ENCODE measurements at places on chromosomes 1 and 21. TPM values are rescaled to one million over a fixed set of nuclear protein-coding genes. Genes with fewer than 3 reads are reported as not detected.

C1orf226 gene
- 0.05 TPM for total RNA-seq

CLCA4 gene
- total RNA-seq = not detected

FNDC7 gene
- total RNA-seq = 0.05 TPM

GRIK1 gene
- not detected for total RNA-seq

OR2L2 gene
- 0.05 TPM for total RNA-seq

CACNA1E gene
- not detected for total RNA-seq

VSIG8 gene
- not detected for total RNA-seq

OVAAL gene
- not detected for total RNA-seq

RNU1-4 gene
- total RNA-seq = 2,369 TPM

GRCh38 chr1:9670085-9670484 lies 18.6 kb downstream of the PIK3CD start:
- DNase-seq = no peak

DNA sequence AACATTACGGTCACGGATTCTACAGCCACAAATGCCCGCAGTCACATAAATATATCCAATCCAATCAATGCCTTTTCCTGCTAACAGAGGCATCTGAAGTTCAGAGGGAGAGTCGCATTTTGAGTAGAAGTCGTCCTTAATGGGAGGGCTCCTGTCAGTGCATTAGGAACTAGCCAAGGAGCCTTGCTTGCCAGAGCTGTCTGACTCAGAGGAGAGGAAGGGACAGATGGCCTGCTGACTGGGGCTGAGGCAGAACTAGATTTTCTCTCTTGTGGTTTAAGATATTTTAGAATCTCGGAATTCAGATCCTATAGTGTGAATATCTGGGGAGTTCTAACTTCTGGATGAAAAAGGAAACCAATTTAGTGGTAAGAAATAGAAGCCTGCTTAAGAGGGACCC lies 10.6 kb downstream of the XKR8 start:
- no peak for DNase-seq

- no peak for DNase-seq
Observed at GRCh38 chr1:119340861-119341261, 27.7 kb upstream of the HAO2 start.

GRCh38 chr1:20348326-20348915 lies 57.7 kb downstream of the VWA5B1 start:
- no peak for DNase-seq

DNA sequence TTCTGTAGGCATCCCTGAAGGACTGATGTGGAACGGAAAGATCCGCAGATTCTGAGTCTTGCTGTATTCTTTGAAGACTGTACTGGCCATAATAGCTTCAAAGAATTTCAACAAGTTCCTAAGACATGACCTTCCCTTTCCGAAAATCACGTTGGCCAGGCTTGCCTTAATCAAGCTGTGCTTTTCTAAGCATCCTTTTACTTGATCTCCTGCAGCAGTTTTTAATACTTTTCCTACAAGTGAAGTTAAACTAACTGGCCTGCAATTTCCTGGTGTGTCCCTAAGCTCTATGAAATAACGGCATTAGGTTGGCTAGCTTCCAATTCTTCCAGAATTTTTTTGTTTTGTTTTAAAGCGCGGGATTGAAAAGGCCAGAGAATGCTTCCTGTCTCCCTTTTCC lies 40.3 kb downstream of the SPAG17 start:
- no peak for DNase-seq

DNA sequence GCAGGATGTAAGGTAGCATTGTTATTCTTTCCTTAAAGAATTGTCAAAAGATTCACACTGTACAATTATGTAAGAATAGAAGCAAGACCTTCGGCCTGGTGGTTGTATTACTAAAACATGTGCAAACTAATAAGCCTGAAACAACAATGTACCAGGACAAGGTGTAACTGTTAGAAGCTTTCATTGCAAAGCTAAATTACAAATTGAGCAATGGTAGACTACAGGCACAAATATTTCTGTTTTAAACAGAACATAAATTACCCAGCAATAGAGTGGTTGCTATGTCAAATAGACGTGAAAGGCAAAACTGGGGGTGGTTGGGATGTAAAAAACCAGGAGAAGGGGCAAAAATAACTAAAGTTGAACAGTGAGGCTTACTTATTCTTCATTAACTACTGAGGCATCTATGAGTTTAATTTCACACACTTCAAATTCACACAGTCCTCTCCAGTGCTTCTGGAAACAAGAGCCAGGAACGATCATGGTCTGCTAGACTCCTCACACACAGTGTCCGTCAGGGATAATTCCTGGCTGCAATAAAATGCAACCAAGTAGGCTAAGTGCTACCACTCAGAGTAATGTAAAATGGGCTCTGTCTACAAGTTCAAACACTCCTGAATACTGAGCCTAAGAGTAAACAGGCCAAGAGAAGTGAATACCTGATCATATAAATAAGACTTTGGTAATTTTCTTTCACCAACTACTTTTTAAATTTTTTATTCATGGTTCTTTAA lies 39.3 kb upstream of the C1orf198 start:
- DNase-seq = no peak

DNA sequence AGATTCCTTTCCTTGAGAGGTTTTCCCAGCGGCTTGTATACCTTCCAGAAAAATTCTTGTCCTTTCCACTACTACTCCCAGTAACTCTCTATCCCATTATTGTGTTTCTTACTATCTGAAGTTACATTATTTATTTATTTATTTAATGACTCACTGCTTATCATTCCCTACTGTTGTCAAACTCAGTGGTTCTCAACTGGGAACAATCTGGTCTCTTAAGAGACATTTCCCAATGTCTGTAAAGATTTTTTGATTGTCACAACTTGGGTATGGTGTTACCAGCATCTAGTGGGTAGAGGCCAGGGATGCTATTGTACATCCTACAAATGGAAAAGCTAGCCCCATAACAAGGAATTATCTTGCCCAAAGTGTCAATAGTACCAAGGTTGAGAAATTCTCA lies 771.5 kb upstream of the ADGRL2 start:
- DNase-seq = no peak

DNA sequence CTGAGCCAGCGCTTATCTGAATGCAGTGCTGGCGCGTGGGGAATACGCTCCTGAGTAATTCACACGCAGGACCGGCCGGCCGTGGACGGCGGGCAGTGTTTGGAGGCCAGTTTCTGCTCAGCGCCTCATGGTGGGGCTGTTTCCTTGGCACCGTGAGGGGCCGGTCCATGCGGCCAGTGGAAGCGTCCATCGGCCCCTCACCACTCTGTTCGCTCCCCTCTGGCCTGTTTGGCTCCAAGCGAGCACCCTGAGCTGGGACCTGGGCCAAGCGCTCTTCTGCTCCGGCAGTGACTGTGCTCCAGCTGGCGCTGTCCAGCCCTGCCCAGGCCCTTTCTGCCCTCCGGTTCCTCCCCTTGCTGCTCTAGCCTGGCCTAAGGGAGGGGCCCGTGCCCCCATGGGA lies 16.3 kb upstream of the PLCH2 start:
- no peak for DNase-seq

- no peak for DNase-seq
Observed at GRCh38 chr1:51962486-51963356, 27.8 kb downstream of the RAB3B start.

DNA sequence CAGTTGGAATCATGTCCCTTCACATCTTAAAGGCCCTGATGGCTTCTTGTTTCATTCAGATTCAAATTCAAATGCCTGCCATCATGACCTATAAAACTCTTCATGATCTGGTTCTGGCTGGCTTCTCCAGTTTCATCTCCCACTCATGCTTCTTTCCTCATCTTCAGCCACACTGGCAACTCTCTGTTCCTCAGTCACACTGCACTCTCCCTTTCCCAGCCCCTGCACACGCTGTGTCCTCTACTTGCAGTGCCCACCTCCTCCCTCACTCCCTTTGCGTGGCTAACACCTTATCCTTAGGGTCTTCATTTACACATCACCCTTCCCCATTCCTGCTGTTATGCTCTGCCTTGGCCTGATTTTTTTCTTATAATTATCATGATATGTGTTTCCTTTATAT lies 120.6 kb upstream of the LMO4 start:
- DNase-seq = no peak

DNA sequence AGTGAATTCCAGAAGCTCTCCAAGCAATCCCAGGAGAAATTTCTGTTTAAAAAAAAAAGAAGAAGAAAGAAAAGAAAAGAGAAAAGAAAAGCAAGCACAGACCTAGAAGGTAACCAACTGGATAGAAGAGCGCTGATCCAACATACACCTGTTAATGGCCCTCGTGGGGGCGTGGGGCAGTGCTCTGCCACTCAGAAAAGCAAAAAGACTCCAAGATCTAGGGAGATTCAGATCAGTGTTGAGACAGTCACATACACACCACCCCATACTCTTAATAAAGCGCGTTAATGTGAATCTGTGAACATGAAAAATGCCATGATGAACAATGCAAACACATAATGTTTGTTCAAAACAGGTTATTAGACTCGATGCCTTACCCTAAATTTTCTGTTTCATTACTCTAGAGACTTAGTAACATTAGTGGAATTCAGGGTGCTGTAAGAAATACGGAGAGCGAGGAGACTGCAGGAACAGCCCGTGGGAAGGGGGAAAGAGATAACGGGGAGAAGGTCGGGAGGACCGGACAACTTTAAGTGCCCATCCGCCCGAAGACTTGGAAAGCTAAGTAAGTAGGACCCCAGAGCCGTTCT lies 406 bp downstream of the NME7 start:
- no peak for DNase-seq

DNA sequence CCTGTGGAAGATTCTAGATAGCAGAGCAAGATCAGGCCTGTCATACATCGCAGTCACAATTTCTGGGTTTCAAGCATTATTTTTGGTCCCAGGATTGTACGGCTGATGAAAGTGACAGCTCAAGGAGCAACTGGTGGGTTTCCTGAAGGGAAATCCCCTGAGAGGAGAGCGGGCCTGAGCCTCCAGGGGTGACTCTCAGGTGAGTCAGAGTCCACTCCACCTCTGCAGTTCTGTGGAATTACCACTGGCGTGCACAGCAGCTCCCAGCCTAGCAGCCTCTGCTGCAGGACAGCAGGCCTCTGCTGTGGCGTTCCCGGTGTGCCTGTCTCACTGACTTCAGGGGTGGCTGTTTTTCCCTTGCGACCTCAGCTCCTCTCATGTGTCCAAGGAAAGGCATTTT lies 24.4 kb downstream of the SLC66A1 start:
- no peak for DNase-seq

GRCh38 chr1:218025454-218025853 lies 259.6 kb upstream of the RRP15 start:
- no peak for DNase-seq
